ENCODE measurements at places on chromosomes 7 and 10. TPM values are rescaled to one million over a fixed set of nuclear protein-coding genes. Genes with fewer than 3 reads are reported as not detected.

Gene ADRB1
- polyA plus RNA-seq, result 0.12 TPM

Gene MLXIPL
- 4.8 TPM for polyA plus RNA-seq

Gene CFTR
- 11.3 TPM for polyA plus RNA-seq

Gene TMEM176A
- polyA plus RNA-seq, result 90.9 TPM

Gene GBX1
- polyA plus RNA-seq, result 0.22 TPM

Gene MYO3A
- polyA plus RNA-seq, result 10.2 TPM

Gene AMPH
- polyA plus RNA-seq, result 20.0 TPM

Gene IFIT2
- 8.3 TPM for polyA plus RNA-seq

Gene CALHM3
- not detected for polyA plus RNA-seq

Gene RADIL
- polyA plus RNA-seq, result 1.3 TPM

Gene NSMCE4A
- polyA plus RNA-seq, result 104 TPM

Gene AKR1D1
- polyA plus RNA-seq, result 0.08 TPM

GRCh38 chr7:41002741-41003610 is 699.9 kb downstream of the INHBA start:
- DNase-seq, result no peak

- no peak for DNase-seq
Measured at GRCh38 chr7:35037211-35037525, at the start of gene DPY19L1. Gene DPY19L1, minus strand, starts transcription at chr7:35037485. Its CDS starts 91 bp downstream, at chr7:35037394.

DNA sequence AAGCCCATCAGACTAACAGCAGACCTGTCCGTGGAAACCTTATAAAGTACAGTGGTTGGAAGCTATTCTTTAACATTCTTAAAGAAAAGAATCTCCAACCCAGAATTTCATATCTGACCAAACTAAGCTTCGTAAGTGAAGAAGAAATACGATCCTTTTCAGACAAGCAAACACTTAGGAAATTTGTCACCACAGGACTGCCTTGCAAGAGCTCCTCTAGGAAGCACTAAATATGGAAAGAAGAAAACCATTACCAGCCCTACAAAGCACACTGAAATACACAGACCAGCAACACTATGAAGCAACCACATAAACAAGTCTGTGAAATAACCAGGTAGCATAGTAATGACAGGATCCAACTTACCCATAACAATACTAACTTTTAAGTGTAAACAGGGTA is 177.7 kb upstream of the PRSS1 start:
- DNase-seq, result no peak

DNA sequence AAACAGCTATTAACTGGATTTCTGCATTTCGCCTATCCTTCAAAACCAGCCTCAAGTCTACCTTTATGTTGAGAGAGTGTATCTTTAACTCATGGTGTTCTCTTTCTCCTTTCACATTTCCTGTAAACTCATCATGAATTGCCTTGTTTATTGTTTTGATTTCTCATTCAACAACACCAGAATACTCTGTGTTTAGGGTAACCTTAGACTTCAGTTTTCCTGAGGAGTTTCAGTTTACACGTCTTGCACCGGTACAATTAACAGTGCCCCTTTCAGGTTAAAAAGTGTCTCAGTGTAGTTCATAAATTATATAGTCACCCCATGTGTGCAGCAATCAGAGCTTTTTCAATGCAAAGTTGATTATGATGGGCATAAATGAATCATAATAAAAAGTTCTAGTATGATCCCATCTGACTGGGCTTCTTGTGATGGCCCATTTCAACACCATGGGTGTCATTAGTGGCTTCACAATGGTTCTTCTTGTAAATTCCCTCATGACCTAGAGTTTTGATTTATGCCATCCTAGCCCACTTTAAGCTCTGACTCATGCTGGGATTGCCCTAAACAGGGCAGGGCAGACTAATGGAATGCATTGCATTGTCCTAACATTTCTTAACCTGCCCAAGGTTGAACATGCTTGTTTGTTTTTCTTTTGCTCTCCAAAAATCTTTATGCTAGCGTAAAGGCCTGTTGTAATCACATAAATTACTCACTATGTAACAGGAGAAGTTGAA is 22.0 kb downstream of the ITGB8 start:
- no peak for DNase-seq

GRCh38 chr7:92135052-92135889 is 994 bp upstream of the CYP51A1 start:
- DNase-seq, result peak; percentile 49

DNA sequence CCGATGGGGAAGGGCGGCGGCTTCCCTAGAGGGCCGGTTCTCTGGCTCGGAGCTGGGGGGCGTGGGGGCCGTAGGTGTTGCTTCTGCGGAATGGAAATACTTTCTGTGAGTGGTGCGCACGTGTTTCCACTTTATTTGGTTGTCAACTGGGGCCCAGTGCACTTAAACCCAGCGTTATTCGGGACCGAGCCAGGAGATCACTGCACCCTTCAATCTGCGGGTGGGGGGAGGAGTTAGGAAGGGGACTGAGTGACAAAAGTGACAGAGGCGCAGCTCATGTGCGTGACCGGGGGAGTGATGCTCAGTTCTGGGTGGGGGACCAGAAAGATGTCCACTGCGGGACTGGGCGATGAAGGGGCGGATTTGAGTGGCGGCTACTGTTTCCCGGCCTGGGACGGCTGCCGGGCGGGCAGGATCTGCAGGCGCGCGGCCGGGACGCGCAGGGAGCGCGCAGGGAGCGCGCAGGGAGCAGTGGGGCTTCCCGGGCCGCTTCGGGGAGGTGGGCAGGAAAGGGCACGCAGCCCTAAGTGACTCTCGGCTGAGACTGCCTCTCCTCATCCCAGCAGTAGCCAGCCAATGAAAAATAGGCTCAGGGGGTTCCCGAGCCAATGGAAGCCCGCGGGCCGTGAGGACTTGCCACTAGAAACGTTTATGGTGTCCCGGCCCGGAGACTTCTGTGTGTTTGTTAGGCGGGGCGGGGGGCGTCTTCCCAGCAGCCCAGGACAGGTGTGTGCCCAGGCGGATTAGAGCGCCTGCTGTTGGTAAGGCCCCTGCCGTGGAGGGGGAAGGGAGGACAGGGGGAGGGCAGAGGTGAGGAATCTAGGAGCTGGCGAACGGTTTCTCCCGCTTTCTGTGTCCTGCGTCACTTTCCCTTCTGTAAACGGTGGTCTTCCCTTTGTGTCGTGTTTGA is 54.3 kb upstream of the KDM7A start:
- DNase-seq, result peak; percentile 53

- no peak for DNase-seq
Measured at GRCh38 chr7:76225379-76225778, 23.7 kb downstream of the SRRM3 start.
